ENCODE measurements at places on chromosomes 7 and 10.

GRCh38 chr10:1954300-1954699, 217.0 kb upstream of the ADARB2 start:
- ATAC-seq = no peak

DNA sequence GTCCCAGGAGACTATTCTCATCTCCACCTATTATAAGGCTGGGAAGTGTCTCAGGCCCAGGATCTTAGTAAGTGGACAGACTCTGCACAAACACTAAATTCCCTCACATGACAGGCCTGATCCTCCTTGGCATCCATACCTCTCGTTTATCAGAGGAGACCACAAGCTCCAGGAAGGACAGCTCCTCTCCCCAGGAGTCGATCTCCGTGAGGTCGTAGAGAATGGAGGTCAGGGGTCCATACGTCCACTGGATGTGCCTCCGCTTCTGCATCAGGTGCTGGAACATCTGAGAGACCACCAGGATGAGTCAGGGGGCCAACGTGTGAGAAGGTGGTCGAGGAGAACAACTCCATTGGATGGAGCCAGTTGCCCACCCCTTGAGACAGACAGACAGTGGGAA, 5.6 kb downstream of the TRPV5 start:
- no peak for ATAC-seq

- ATAC-seq = no peak
Observed at GRCh38 chr7:97845622-97846203, 26.5 kb downstream of the ASNS start.

GRCh38 chr7:155681663-155682062, 37.2 kb downstream of the RBM33 start:
- no peak for ATAC-seq

DNA sequence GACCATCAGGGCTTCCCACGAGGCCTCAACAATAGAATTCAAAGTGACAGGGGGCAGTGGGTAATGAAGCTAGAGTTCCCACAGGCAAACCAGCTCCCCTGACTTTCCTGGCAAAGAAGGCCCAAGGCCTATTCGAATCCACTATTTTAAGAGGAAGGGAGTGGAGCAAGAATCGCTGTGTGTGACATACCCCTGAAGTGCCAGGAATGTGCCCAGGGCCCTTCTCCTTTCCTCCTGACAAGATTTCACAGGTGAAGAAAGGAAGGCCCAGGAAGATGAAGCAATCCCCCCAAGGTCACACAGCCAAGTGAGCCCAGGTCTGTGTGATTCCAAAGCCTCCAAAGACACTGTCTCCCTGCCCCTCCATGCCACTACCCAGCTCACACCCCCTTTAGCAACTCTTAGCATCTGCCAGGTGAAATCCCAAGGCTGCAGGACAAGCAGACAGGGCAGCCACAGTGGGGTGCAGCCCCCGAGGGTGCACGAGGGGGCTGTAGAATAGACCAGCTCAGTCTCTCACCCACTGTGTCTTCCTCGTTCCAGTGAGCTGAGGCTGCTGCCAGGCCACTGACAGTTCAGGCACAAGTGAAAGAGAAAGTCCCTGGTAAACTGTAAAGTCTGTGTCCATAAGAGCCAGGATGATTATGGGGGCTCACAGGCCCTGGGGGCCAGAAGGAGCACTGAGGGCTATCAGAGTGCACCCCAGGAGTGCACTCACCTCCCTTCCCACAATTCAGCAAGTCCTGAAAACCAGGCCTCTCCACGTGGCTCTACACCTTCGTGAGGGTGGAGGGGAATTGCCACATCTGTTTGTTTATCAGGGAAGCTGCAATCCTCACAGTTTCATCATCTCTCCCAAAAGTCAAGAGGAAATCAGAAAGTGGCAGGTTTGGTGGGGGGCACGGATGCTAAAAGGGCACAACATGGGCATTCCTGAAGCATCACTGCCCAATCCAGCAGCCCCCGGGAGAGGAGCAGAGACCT, 70.8 kb upstream of the ZMIZ1 start:
- no peak for ATAC-seq

GRCh38 chr10:30422981-30423654, 10.9 kb upstream of the MAP3K8 start:
- ATAC-seq = no peak

DNA sequence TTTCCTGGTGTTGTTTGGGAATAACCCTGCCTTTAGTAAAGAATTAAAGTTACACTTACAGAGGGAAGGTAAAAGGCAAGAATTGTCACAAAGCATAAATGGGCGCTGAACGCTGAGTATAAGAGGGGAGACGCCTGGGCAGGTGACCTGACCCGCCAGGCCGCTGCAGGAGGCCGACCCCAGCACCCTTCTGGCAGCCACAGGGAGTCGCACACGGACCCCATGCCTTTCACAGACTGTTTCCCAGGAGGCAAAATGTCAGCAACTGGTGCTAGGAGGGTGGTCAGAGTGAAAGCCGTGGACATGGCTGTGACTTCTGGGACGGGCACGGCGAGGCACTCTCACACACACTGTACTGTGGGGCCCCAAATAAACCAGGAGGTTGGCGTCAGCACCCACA, 288.2 kb downstream of the WDR37 start:
- ATAC-seq = no peak

- ATAC-seq = no peak
Observed at GRCh38 chr7:148719753-148720152, 21.1 kb downstream of the CUL1 start.

DNA sequence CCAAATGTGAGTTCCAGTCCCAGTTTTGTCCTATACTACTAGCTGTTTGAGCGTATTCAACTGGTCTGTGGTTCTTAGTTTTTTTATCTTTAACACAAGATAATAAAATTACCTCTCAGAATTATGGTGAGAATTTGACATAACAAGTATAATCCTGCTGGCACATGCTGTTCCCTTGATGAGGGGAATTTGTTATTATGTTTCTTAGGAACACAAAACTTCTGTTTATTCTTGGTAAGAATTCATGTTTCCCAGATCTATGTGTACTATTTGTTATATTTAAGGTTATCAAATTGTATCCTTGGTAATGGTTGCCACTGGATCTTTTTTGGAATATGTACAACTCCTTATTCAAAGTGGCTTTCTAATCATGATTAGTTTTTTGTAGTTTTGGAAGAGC, 335.6 kb downstream of the ADK start:
- no peak for ATAC-seq

DNA sequence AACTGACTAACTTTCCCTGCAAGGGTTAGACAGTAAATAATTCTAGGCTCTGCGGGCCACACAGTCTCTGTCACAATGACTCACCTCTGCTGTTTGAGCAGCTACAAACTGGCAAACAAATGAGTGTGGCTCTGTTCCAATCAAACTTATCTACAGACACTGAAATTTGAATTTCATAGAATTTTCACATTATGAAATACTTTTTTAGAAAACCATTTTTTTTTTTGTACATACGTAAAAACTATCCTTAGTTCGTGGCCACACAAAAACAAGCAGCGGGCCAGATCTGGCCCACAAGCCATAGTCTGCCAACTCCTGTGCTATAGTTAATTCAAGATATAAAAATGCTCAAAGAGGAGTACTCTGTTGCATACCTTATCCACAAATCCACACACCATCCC, 32.6 kb downstream of the PIP4K2A start:
- peak; percentile 69 for ATAC-seq

DNA sequence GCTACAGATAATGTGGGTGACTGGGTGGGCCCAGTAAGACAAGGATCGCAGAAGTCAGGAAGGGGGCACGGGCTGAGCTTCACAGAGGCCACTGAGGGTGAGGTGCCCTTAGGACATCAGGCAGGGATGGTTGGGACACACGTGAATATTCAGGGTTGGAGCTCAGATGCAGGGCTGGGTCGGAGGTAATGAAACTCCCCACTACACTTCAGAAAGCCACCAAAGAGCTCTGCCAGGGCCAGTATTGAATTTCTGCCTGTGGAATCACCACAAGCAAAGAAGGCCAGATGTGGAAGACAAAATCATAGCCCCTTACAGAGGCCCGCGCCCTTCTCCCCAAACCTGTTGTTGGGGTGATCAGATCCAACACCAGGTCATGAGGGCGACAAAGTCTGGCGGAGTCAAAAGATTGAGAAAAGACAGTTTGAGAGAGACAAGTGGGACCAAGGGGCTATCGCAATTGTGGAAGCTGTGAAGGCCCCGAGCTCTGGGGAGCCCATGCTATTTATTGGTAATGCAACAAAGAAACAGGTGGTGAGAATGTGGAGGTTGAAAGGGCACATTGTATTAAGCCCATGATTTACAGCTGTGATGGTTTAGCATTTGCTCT, 42.4 kb downstream of the STRA8 start:
- ATAC-seq = no peak

- ATAC-seq = no peak
Observed at GRCh38 chr7:10146271-10146670, 827.4 kb upstream of the PHF14 start.

GRCh38 chr7:157570531-157571200, 233.9 kb downstream of the DNAJB6 start:
- ATAC-seq = peak; percentile 33

DNA sequence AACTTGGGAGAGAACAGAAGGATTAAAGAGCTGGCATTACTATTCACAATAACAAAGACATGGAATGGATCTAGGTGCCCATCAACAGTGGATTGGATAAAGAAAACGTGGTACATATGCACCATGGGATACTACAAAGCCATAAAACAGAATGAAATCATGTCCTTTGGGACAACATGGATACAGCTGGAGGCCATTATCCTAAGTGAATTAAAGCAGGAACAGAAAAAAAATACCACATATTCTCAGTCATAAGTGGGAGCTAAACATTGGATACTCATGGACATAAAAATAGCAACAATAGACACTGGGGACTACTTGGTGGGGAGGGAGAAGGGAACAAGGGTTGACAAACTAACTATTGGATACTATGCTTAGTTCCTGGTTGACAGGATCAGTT, 133.2 kb upstream of the ITGB1 start:
- ATAC-seq = no peak

DNA sequence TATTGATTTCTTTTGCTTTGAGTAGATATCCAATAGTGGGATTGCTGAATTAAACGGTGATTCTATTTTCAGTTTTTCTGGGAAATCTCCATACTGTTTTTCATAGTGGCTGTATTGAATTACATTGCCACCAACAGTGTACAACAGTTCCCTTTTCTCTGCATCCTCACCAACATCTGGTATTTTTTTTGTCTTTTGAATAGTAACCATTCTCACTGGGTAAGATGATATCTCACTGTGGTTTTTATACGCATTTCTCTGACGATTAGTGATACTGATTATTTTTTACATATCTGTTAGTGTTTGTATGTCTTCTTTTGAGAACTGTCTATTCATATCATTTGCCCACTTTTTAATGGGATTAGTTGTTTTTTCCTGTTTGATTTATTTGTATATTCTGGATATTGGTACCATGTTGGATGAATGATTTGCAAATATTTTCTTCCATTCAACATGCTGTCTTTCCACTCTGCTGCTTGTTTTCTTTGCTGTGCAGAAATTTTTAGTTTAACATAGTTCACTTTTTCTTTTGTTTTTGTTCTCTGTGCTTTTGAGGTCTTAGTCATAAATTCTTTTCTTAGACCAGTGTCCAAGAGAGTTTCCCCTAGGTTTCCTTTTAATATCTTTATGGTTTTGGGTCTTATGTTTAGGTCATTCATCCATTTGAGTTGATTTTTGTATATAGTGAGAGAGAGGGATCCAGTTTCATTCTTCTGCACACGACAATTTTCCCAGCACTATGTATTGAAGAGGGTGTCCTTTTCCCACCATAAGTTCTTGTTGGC, 584.7 kb downstream of the PHTF2 start:
- no peak for ATAC-seq

GRCh38 chr7:90163534-90163933, 9.3 kb downstream of the STEAP1 start:
- ATAC-seq = no peak

GRCh38 chr10:111724121-111724520, 459.4 kb downstream of the GPAM start:
- no peak for ATAC-seq

DNA sequence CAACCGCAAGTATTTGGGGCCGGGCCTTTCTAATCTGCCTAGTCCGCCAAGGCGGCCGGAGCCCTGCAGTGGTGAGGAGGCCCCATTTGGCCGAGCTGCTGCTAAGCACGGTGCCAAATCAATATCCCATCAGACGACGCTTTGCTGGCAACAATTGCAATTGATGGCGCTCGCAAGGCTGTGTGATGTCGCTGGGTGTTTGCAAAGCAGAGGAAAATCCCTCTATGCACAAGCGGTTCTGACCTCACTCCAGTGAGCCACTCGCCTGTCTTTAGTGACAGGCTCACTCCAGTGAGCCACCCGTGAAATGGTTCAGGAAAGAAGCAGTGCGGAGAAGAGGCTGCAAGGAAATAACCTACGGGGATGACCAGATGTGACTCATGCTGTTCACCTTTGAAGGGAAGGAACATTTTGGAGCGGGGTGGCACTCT, 18.3 kb upstream of the PDE1C start:
- ATAC-seq = no peak

DNA sequence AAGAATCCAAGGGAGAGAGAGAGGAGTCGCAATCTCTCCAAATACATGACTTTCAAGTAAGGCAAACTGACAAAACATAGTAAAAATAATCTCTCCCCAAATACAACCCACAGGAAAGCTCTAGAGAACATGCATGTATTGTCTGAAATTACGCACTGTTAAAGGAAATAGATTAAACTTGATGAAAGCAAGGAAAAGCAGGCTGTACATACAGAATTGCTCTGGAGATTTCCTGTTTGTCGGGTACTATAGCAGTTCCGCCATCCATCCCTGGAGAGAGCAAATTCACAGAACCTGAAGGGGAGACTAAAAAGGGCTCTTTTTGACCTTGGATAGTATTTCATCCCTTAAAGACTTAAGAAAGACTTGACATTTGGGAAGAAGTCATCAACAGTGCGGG, 170.2 kb upstream of the BET1 start:
- ATAC-seq = no peak

DNA sequence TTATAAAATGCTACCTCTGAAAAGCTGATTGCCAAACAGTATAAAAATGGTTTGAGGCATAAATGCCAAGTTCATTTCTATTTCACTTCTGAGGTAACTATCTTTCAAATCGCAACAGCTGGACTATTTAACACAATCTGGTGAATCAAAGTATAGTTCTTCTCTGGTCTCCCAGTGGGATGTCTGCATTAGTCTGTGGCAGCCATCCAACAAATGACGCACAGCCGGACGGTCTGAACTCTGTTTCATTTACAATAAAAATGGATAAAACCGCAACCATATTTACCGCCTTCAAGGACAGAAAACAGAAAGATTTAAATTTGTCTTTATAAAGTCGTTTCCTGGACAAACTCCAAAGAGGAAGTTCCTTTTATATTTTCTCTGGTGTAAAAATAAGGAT, 41.9 kb downstream of the ENO4 start:
- no peak for ATAC-seq
